Peyer's patch (tissue), 4 donors: ENCODE measurements at places on chromosomes 6 and 20. TPM values are rescaled to one million over a fixed set of nuclear protein-coding genes. Genes with fewer than 3 reads are reported as not detected.
A peak's percentile ranks its signal among the peaks of the same experiment; 100 is the strongest.

DNA sequence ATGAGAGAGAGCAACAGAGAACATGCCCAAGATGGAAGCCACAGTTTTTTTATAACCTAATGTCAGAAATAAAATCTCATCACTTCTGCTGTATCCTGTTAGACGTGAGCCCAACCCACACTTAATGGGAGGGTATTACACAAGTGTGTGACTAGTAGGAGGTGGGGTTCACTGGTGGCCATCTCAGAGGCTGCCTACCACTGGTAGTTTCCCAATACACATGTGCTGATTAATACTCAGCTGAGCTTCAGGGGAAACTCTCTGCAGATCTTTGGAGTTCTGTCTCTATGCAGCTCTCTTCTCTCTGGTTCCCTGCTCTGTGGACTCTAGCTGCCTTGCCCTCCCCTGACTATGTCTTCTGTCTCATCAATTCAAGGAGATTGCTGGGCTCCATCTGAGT lies 35.7 kb downstream of the CNBD2 start:
- no peak for DNase-seq

Gene EPPIN
- total RNA-seq, result not detected

Gene MEP1A
- 16.5 TPM for total RNA-seq

Gene GSS
- 95.6 TPM for total RNA-seq

GRCh38 chr6:112233847-112234246 lies 20.5 kb downstream of the LAMA4 start:
- DNase-seq, result no peak

- no peak for DNase-seq
Measured at GRCh38 chr6:86916393-86916792, 20.9 kb upstream of the HTR1E start.

GRCh38 chr6:64155063-64155462 lies 519.5 kb downstream of the PHF3 start:
- no peak for DNase-seq

Gene CLVS2
- total RNA-seq, result 0.13 TPM

Gene PRSS16
- total RNA-seq, result 5.0 TPM

DNA sequence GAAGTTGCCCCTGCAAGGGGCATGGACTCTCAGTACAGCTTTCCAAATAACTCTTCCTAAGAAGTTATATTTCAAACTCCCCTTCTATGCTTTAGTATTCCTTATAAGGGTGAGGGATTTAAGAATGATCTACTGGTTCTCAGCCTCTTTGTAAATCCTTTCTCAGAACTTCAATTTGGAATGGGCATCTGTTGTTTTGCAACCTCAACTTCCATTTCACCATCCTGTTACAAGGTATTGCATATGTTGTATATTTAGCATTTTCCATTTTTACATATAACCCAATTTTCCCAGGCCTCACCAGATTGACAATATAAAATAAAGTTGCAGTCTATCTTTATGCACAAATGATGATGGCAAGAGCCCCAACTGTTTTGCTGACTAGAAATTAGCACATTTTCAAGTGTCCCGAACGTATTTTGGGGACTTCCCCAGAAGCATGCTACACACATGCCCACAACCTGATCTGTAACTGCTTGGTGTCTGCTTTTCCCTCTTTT lies 154.9 kb upstream of the CARMIL1 start:
- no peak for DNase-seq

DNA sequence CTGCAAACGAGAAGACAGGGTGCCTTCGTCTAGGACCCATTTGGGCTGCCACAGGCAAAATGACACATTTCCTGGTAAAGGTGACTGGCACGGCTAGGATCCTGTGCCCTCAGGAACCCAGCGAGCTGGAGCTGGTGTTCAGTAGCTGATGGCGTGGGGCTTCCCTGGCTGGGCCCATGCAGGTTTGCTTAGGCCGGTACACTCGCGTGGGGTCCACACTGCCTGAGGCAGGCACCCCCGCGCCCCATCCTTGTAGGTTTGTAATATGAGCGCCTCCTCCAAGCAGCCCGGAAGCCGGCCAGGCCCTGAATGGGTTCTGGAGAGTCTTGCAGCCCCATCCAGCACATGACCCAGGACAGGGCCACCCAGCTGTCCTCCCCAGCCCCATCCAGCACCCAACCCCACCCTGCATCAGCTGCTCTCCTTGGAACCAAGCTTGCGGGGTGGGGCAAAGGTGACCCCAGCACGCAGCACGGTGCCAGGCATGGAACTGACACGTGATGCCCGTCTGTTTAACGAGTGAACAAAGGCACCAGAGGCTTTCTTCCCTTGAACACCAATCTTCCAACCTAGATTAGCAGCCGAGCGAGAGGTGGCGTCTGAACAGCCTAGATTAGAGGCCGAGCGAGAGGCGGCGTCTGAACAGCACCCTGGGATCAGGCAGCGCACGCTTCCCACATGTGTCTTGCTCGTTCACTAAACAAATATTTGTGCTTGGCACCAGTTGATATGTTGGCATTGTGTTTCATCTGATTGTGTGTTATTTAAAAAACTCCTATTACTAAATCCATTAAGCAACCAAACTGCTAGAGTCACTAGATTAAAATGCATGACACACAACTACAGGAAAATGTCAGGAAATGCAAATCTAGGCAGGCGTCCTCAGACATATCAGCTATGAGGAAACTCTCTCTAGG lies 112.1 kb downstream of the DLL1 start:
- DNase-seq, result peak; percentile 72

- DNase-seq, result no peak
Measured at GRCh38 chr6:76594109-76594508, 521.6 kb upstream of the IMPG1 start.

GRCh38 chr6:4250645-4251044 lies 115.3 kb upstream of the ECI2 start:
- no peak for DNase-seq

GRCh38 chr6:1130709-1131108 lies 181.2 kb upstream of the FOXQ1 start:
- DNase-seq, result no peak

DNA sequence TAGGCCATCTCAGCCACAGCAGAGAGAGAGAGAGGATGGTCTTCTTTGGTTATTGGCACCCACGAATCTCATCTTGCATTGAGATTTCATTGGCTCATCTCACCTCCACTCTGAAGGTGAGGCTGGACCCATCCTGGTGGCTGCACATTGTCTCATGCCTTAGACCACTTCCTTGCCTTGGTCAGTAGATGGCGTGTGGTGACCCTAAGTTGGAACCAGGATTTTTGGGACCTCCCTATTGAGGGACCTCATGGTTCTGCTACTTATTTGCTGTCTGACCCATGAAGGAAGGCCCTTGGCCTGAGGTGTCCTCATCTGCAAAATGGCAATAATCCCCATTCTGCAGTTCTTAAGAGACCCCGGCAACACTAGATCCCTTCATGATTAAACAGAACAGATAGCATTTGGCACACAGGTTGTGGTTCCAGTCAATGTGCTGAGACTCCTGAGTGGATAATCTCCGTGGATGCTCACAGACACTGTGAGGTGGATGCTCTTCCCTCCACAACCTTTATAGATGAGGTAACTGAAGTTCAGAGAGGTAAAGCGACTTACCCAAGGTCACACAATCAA lies 21.5 kb upstream of the AAR2 start:
- DNase-seq, result no peak

DNA sequence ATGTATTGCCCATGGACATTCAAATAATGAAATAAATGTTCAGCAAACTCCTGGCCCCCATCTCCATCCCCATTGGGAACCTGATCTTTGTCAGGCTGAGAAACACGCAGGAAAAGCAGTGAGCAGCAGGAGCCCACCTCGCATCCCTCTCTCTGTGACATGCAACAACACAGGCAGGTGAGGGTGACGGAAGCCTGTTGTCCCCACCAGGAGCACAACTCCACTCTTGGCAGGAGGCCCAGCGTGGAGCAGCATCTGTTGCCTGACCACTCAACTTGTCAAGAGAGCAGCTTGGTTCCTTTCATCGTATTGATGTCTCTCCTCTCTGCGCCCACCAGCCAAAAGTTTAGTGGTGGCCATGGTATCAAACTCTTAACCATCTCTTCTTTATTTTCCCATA lies 586.9 kb upstream of the ARID1B start:
- no peak for DNase-seq

- DNase-seq, result no peak
Measured at GRCh38 chr6:128491610-128492206, 28.7 kb downstream of the PTPRK start.

Gene CDSN
- not detected for total RNA-seq

Gene PTGIS
- 3.5 TPM for total RNA-seq

DNA sequence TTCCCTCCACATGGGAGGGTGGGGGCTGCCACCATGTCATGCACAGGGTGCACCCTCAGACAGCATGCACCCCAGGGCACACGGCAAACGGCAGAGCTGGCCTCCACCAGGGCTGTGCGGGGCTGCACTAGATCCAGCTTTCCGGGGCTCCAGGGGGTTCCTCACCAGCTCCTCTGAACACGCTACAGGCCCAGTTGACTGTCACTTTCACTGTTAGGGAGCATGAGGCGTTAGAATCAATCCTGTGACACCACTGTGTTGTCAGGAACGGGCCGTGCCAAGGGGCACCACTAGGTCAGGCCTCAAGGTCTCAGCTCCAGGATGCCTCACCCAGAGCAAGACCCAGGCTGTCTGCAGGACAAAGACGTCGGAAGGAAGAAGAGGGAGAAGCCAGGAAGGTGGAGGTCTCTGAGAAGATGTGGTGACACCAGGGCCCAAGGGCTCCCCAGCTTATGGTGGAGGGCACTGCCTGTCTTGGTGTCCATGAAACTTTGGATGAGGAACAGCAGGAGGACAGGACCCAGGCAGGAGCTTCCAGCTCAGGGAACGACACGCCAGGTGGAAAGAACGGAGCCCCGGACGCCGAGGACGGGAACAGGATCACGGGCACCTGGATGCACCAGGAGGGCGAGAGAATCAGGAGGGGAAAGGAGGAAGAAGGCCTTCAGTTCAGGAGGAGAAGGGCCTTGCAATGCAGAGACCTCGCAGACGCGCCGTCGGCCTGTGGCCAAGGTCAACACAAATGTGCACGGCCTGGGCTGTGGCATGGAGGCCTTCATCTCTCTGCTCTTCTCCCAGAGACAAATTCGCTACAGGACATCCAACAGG lies 49.5 kb downstream of the YTHDF1 start:
- DNase-seq, result no peak

Gene CFAP206
- not detected for total RNA-seq

DNA sequence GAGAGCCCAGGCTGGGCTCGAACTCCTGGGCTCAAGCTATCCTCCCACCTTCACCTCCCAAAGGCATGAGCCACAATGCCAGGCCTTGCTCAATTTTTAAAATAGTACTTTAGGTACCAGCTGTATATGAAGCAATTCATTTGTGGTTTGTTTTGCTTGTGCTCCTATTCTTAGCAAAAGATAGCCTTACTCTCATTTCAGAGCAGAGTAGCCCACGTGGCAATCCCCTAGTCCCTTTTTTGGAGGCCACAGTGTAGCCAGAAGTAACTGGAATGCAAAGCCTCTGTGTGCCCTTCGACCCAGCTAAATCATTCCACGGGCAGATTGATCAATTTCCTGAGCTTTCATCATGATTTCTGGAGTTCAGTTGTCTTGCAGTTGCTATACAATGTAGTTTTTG lies 372.2 kb downstream of the NRN1 start:
- DNase-seq, result no peak

Gene MARCKS
- 38.4 TPM for total RNA-seq

Gene CD24
- total RNA-seq, result 75.0 TPM

GRCh38 chr6:119934816-119935215 lies 585.3 kb upstream of the MAN1A1 start:
- DNase-seq, result no peak

Gene HMGCLL1
- total RNA-seq, result not detected

- no peak for DNase-seq
Measured at GRCh38 chr20:3461911-3462677, 8.7 kb upstream of the ATRN start.
